ENCODE measurements at places on chromosomes 12 and 14. TPM values are rescaled to one million over a fixed set of nuclear protein-coding genes. Genes with fewer than 3 reads are reported as not detected.

DNA sequence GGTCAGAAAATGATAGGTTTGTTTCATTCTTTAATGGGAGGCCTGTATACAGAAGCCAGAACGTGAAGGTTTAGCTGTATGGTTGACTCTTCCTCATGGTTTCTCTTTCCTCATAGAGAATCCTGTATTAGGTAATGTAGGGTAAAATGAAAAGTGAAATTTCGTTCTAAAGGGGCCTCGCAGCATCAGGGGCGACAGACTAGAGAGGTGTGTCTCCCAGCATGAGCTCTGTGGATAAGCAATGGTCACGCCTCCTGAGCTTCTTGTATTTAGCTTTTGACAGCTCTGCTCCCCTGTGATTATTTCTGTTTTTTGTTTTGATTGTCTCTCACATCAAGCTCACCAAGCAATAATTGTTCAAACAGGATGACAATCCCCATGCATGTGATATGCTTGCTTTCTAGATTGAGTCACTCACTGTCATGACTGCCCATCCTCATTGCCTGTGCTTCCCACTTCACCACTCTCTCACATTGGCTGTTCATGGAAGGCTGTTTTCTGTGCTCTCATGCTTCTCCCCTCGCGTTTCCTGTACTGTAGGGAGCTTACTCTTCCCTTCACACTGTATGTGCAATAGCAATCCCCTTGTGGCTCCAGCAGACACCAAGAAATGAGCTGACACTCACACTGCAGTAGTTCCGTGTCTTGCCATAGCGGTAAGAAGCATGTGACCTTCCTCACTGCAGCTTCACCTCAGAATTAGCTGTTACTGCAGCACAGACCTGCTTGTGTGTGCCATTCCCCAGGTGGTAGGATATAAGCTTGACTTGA, 44.0 kb downstream of the RAD52 start:
- no peak for DNase-seq

DNA sequence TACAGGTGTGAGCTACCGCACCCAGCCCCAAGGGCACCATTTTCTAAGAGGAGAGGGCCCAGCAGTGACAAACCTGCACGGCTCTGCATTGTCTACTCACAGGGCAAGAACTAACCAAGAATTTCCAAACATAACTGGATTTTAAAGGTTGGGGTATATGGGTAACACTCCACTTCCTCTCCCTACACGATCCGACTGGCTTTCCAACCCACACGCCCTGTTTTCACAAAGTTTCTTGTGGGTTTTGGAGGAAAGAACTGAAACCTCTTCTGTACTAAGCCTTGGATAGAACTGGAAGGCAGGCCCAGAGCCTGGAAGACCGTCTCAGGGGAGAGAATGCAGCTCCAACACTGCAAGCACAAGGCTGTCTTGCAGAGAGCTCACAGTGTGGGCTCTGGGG, 24.9 kb downstream of the SNRNP35 start:
- no peak for DNase-seq

DNA sequence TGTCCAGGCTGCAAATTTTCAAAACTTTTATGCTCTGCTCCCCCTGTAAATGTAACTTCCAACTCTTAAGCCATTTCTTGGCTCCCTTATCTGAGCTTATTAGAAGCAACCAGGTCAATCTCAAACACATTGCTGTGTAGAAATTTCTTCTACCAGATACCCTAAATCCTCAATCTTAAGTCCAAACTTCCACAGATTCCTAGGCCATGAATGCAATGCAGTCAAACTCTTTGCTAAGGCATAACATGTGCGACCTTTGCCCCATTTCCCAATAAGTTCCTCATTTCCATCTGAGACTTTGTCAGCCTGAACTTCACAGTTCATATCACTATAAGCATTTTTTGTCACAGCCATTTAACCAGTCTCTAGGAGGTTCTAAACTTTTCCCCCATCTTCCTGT, 64.5 kb downstream of the TMTC3 start:
- DNase-seq = no peak

GRCh38 chr14:64059454-64060198, 206.8 kb downstream of the SYNE2 start:
- no peak for DNase-seq

DNA sequence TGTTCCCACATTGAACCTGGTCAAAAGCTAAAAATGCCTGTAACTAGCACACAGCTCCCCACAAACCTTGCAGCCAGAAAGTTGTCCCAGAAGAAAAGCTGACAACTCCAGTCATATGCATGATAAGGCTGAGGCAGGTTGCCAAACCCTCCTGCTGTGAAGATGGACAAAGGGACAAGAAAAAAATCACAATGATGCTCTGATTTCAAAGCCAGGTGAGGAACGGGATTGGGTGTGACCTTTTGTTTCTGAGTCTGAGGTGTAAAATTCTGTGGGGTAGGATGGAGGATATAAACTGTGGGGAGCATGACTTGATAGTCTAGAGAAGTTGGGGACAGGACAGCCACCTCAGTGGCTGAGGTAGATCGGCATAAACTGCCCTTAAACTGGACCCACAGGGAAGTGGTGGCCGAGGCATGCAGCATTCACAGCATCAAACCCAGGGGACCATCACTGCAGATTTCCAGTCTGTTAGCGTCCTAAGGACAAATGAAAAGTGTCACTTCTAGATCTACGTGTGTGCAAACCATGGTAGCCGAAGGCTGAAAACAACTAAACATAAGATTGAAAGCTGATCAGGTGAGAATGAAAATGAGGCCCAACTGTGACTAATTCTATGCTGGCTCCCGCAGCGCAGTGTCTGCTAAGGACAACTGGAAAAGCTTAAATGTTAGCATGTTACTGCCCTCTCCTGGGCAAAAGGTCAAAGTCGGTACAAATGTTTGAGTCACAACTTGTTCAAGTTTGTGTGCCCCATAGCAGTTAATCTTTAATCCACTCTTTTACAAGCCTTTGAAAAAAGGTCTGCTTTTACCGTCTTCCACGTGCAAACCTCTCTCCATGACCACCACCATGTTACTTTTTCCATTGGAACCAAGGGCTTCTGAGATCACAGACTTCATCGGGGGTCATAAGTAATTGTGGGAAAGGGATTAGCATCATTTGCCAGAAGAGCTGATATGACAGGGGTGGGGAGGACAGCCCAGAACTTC, 39.8 kb downstream of the GRIN2B start:
- DNase-seq = peak; percentile 18

DNA sequence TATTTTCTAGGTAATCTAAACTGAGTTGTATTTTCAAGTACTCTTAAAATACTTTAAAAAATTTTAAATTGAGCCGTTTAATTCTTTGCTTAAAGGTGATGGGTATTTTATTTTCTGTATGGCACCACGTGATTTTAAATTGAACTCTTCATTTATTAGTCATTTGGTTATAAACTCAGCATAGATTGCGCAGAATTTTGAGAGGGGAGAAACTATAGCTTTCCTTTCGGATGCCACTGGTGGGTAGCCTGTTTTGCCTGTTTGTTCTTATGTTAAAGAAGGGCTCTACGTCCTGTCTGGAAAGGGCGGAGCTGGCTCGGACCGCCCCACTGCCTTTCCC, 411 bp upstream of the STYX start:
- DNase-seq = no peak

DNA sequence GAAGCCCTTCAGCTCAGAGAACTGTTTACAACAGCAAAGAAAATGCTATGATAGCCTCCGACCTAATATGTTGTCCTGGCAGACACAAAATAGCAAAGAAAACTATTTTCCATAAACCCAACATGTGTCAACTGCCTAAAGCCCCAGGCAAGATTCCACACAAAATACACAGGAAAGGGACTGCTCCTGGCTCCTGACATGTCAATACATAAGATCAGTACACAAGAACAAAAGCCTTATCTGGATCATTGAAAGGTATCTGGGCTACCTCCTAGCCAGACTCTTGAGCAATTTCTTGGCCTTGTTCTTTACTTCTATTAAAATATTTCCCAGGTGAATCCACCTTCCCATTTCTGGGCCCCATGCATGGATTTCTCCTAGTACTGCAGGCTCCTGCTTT, 242.3 kb upstream of the GRIP1 start:
- no peak for DNase-seq

CLMN gene
- total RNA-seq = 34.9 TPM

FOXN4 gene
- 0.08 TPM for total RNA-seq

All from Panc1 (cell line).